T follicular helper cell (primary cell): ENCODE measurements at places on chromosomes 7 and 10.

GRCh38 chr7:78279032-78279431, 480.5 kb downstream of the PHTF2 start:
- DNase-seq = no peak

GRCh38 chr10:122954731-122955050, 664 bp upstream of the C10orf88 start:
- no peak for DNase-seq

- DNase-seq = no peak
These were observed 754.1 kb downstream of the IPMK start for GRCh38 chr10:57513637-57514036.

DNA sequence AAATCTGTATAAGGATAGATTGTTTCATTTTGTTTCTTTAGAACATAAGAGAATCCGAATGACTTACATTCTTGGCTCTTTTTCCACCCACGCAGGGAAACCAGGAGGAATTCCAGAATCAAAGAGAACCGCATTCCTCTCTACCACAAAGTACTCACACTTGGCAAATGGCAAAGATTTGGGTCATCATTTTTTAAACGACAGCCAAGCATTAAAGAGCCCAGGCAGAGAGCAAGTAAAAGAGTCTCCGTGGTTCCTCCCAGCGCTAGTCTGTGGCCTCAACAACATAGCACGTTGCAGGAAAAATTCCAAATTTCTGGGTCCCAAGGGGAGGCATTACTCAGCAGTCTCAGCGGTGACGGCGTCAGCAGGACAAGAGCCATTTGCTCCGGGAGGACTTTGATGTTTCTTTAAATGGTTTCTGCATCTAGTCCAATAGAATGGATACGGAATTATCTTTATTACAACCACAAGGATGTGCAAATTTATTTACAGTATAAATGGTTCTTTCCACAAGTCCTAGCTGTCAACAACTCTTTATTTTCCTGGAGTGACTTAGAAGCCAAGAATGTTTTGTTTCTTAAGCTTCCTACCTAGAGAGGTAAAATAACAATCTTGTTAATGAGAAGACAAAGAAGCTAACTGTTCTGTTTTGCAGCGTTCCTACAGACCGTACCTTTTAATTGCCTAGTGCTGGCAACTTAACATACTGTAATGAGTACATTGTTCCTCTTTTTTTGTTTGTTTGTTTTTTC, 232.5 kb downstream of the SKIDA1 start:
- no peak for DNase-seq

- no peak for DNase-seq
These were observed 11.0 kb upstream of the IMPDH1 start for GRCh38 chr7:128420773-128421172.
